ENCODE measurements at places on chromosomes 5 and 9. TPM values are rescaled to one million over a fixed set of nuclear protein-coding genes. Genes with fewer than 3 reads are reported as not detected.

- no peak for DNase-seq
Observed at GRCh38 chr9:21777701-21778100, 24.7 kb upstream of the MTAP start.

GRCh38 chr5:124704594-124705284, 41.7 kb downstream of the ZNF608 start:
- DNase-seq: peak; percentile 49

The ERAP2 gene
- polyA plus RNA-seq: 0.68 TPM

DNA sequence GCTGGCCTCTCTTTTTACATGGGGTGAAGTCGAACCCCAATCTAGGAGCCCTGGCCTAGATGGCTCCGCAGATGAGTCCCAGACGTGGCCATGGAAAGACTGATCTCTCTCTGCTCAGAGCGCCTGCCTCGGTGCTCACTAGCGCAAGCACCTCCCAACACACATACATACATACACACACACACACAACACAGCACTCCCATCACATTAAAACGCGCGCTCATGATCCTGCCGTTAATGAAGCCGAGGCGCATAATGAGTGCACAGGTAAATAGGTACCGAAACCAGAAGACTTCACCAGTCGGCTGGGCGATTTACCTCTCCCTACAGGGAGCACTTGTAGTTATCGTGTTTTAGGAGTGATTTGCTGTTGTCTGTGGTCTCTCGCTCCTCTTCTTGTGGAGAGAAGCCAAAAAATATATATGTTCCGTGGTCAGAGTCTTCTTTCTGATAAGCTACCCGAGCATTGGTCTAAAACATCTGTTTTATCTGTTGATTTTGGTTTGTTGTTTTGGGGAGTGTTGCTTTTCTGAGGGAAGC, 207.7 kb downstream of the MEF2C start:
- peak; percentile 43 for DNase-seq

The N4BP3 gene
- 2.9 TPM for polyA plus RNA-seq

DNA sequence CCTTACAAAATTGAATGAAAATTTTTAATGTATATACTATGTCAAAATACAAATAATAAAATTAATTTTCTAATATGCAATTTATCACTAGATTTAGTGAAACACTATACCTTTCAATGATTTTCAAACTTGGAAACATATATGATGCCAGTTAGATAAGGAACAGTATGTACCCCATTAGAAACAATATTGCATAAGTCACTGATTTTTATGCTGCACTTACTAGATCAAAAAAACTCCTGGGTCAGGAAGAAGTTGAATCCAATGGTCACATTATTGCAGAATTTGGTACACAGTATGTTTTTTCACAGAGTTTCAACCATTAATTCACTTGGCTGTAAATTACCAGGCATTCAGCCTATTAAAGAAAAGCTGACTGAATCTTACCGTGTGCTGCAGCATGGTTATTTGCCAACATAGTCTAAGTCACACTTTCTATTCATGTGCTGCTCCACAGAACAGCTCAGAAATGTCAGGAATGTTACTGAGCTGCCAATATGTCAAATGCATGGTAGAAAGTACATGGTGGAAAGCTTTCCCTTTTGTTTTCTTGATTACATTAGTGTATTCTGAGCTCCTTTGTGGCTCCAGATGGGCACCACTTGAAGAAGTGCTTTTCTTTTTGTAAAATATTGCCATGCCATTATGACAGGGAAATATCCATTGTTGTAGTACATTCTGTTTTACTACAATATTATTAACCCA, 9.9 kb upstream of the PRR16 start:
- peak; percentile 43 for DNase-seq

DNA sequence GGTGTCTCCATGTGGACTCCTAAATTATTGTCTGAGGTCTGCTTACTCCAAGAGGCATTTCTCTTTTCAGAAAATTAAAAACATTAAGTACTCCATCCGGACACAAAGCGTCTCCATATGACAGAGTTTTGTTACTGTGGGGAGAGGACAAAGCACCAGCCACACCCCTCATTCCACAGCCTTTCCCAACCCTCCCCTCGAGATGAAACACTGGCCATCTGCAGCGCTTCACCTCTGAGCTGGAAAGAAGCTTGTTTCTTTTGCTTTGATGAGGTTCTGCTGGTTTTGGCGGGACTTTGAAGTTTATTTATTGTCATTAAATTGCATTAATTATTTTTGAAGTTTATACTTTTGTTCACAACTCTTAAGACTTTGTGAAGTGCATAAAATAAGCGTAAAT, 27.6 kb upstream of the NKD2 start:
- peak; percentile 65 for DNase-seq

The MTMR12 gene
- polyA plus RNA-seq: 7.2 TPM

- DNase-seq: no peak
Observed at GRCh38 chr5:34523387-34523726, 132.8 kb upstream of the RAI14 start.

DNA sequence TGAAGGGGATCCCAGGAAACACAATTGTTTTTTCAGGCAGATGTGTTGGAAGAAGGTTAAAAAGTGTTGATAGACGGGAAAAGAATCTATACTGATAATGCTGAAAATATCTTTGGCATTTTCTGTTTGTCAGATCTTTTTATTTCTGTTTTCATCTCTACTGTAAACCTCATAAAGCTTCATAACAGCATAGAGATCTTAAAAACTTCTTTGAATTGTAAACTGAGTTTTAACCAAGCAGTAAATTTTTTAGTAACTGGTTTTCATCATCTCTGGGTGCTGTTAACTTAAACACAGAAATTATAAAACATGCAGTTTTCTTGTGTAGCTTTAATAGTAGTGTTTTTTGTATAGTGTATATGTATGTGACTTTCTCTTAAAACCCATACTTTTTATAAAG, 227.0 kb downstream of the WDR70 start:
- no peak for DNase-seq

The SFXN1 gene
- 9.2 TPM for polyA plus RNA-seq

DNA sequence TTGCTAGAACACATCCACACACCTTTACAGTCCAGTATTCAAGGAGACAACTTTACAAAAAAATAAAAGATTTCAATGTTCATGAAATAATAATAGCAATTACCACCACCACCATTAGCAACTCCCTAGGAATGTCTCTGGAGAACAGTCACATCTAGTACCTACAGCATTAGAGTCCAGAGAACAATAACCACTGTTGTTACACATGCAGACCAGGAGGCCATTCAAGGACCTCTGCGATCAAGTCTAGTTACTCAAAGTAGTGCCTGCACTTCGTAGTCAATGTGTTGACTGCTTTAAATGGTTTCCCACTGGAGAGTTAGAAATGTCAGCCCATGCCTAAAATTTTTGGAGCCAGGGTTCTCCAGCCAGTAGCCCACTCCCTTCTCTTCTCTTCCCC, 244.4 kb downstream of the DEPDC1B start:
- no peak for DNase-seq

DNA sequence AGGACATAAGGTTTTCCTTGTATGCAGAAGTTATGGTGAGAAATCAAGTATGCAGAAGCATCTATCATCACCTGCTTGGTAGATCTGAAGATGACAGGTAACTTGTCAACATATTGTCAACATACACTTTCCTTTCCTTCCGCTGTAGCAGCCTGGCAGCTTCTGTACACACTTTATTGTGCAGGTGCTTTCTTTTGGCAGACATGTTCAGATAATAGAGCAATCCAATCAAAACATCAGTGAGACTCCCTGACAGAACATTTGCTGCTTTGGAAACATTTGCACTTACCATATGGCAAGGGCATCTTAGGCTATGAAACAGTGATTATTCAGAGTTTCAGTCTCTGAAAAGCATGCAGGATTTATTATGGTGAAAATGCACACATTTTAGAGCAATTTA, 161.1 kb upstream of the CDH12 start:
- no peak for DNase-seq

GRCh38 chr5:154098465-154098864, 59.7 kb downstream of the MFAP3 start:
- no peak for DNase-seq

Measured in stomach (tissue), 19 donors.